ENCODE measurements at places on chromosomes 12 and 14. TPM values are rescaled to one million over a fixed set of nuclear protein-coding genes. Genes with fewer than 3 reads are reported as not detected.
A peak's percentile ranks its signal among the peaks of the same experiment; 100 is the strongest.

DNA sequence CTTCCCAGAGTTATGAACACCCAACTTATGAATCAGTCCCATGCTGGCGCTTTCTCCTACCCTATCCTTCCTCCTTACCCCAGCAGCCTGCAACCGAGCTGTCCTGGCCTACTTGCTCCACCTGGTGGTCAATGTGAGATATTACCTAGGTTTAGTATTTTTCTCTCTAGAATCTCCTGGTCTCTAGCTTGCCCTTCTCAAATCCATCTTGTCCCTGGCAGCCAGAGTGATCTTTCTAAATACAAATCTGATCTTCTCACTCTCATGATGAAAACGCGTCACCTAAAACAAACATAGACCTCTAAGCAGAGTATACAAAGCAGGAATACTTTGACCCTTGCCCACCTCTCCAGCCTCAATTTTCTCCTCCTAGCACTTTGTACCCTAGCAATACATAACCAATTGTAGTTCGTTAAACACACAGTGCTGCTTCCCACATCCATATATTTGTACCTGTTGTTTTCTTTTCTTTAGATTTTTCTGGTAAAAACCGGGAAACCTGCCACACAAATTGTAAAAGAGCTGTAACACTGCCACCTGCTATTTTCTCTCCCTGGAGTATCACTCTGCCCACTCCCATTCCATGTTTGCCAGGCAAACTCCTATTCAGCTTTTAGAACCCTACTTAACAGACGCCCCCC is 20.0 kb upstream of the TCP11L2 start:
- peak; percentile 84 for DNase-seq

GRCh38 chr14:95221531-95221930 is 64.2 kb upstream of the DICER1 start:
- no peak for DNase-seq

DNA sequence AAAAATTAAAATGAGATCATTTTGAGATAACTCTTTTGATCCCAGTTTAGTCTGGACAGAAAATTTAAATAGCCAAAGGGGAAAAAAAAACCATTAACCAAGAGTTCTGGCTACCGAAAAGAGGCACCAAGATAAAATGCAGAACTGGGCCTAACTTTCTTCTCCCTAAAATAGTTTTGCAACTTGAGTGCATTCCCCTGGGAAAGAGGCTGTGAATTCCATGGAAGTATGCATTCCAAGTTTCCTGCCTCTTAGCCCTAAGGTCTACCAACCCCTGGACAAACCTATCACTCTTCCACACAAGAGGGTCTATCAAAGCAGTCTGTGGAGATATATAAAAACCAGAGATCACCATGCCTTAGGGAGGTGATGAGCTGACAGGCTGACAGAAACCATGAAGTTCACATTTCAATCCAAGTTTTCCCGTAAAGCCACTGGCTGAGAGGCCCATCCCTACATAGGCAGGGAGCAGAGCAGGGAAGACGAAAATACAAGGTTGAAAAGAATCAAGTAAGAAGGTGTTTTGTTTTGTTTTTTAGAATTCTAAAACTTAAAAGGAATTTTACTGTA is 33.8 kb downstream of the DCP1B start:
- DNase-seq: no peak

- no peak for DNase-seq
Measured at GRCh38 chr14:87158283-87158682, 834.7 kb downstream of the GALC start.

- DNase-seq: no peak
Measured at GRCh38 chr14:37641117-37641516, 45.7 kb downstream of the TTC6 start.

GRCh38 chr12:90888316-90888715 is 66.7 kb downstream of the CCER1 start:
- no peak for DNase-seq

DNA sequence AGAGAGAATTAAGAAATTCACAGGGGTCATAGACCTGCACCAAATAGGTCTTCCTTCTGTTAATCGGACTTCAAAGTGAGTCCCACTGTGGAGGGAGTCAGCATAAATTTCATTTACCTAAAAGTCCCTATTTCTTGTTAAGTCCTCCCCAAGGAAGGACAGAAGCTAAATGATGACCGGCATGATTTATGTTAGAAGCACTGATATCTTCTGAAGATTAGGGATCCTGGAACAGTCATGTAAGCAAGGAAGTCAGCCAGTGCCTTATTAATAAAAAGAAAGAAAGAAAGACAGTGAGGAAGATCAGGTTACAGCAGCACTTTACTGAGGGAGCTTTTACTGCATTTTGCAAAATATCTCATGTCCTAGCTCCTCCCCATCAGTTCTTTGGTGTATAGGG is 287.5 kb downstream of the FOXG1 start:
- no peak for DNase-seq

- DNase-seq: no peak
Measured at GRCh38 chr12:117210266-117210918, 20.1 kb upstream of the FBXO21 start.

DNA sequence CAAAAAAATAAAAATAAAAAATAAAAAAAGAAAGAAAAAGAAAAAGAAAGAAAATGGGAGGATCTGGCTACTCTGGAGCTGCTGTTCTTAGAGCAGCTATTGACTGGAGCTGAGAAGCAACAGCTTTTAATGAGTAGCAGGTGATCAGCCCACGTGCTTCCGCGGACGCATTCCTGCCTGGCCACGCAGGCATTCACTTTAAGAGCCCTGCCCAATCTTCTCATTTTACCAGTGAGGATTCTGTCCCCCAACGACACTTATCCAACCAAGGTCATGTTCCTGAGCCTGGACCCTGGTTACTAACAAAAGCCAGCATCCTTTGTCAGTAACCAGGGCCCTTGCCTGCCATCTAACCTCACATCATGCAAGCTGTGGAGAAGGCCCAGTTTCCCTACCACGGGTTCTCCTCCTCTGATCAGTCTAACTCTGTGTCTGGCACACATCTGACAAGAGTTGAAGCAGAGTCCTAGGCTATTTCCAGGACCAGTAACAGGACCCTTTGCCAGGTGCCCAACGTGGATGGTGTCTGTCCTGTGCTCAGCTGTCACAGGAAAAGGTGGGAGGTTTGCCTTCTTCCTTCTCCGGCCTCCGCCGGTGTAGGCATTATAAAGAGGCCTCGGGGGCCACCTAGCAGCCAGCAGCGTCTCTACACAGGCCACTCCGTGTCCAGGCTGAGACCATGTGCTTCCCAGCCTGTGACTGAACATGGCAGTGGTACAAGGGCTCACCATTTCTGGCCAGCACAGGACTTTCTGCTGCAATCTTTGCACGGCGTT is 60.9 kb upstream of the GPATCH2L start:
- no peak for DNase-seq

DNA sequence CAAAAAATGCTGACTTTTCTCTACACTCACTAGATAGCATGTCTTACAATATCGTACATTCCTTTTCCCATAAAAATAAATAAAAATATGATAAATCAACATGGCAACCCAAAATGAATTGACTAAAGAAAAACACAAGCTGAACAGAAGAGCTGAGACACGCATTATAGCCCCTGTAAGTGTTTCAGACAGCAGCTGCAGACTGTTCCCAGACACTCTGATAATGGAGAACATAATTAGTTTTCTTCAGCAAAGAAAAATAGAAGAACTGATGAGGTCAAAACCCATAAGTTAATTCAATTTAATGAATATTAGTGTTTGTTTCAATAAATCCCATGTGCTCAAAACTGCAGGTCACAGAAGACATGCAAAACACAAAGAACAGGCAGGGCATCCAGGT is 23.8 kb downstream of the ST8SIA1 start:
- DNase-seq: no peak

DNA sequence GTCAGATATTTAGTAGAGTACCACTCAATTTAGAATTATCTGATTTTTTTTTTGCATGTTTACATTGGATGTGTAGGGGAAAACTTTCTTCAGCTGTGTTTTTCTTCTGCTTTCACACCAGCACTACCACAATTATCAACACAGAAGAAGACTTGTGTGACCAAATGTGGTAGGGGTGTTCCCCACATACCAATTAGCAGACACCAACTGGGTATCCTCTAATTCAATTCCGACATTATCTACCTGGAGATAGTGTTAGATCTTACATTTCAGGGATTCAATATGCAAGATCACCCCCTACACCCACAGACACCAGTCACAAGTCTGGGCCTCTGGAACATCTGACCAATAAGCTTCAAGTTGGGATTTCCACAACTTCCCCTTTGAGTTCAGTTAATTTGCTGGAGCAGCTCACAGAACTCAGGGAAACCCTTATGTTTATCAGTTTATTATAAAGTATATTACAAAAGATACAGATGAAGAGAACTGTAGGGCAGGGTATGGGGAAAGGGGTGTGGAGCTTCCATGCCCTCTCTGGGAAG is 4.1 kb upstream of the KLRG1 start:
- no peak for DNase-seq

DNA sequence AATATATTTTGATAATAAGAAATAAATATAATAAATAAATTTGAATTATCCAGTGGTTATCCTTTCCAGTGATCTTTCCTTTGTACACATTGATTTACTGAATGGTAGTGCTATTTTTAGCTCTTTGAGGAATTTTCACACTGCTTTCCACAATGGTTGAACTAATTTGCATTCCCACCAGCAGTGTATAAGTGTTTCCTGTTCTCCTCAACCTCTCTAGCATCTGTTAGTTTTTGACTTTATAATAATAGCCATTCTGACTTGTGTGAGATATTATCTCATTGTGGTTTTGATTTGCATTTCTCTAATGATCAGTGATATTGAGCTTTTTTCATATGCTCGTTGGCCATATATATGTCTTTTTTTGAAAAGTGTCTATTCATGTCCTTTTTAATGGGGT is 333.7 kb downstream of the RAD51B start:
- DNase-seq: no peak

The ATF7IP gene
- total RNA-seq: 61.6 TPM

GRCh38 chr14:64824471-64824870 is 55.2 kb downstream of the SPTB start:
- no peak for DNase-seq

GRCh38 chr14:87869619-87870583 is 123.1 kb downstream of the GALC start:
- no peak for DNase-seq

DNA sequence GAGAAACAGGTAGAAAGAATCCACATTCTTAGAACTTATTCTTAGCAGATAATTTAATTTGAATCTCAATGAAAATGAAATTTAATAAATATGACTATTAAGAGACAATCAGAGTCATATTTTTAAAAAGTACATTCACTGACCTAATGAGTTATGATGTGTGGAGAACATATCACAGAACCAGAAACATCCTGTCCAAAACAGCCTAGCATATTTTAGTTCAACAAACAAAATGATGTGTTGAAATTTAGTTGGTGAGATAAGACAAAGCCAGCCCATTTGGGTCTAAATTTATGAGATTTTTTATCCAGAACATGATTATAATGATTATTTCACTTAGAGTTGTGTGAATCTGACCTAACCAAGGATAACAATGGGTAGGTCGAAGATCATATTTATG is 25.8 kb downstream of the GABARAPL1 start:
- DNase-seq: no peak
